Stimulated activated CD4-positive, alpha-beta T cell treated with anti-CD3 and anti-CD28 coated beads, Interleukin-1b, Interleukin-23, amount 100 ng/mL, for 4 hours (primary cell): ENCODE measurements at places on chromosomes 5 and 9.

DNA sequence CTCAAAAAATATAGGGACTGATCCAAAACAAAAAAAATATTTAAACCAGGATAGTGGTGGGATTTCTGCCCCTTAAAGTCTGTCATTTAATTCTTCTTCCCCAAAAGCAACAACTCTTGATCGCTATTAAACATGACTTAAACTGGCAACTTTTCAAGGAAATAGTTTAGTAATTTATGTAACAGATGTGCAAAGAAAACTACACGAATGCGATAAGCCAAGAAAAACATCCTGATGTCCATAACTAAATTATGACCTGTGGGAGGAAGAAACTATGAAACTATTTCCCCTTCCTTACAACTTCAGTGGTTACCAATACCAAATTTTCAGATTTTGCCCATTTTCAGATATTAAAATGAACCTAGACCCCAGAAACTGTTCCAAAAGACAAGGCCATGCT lies 31.5 kb downstream of the CLINT1 start:
- DNase-seq = no peak

- DNase-seq = no peak
Measured at GRCh38 chr9:36940881-36941280, 93.2 kb downstream of the PAX5 start.

DNA sequence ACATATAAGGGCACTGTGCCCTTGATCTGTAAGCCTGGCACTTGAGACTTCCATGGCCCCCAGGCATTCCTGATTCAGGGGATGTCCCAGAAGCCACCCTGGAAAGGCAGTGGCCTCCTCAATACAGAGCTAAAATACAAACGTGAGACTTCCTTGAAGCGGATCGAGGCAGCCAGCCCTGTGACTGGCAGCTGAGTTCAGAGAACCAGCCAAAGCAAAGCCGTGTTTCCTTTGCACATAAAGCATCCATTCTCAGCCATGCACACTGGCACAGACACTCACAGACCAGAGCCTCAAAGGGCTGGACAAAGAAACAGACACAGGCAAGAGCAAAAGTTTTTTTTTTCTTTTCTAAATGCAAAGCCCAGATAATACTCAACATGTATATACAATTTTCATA lies 18.8 kb upstream of the CPEB4 start:
- no peak for DNase-seq

GRCh38 chr5:38112938-38113337 lies 145.4 kb upstream of the EGFLAM start:
- no peak for DNase-seq

DNA sequence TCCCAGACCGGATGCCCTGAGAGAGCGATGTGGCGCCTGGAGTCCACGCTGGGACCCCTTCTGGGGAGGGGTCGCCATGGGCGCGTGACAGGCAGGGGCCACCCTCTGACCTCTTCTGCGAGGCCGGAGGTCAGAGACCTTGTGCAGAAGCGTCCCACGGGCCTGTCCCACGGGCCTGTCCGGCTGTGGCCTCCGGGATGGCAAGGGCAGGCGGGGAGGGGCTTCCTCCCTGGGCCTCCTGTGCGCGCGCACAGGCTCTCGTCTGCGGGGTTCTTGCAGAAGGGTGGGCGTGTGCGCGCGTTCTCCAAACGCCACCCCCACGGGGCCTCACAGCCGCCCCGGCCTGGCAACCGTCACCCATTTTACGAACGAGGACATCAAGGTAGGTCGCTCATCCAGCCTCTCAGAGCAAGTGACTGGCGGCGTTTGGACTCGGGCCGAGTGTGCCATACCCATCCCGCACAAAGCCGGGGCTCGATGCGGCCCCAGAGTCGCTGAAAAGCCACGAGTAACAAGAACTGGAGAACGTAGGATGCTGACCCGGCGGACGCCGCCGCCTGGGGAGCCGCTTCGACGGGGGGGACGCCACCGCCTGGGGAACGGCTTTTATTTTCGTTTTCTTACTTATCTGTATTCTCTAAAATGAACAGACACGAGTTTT lies 897 bp downstream of the AHRR start:
- DNase-seq = peak; percentile 31
